ENCODE measurements at places on chromosomes 11 and 22.

- DNase-seq, result no peak
Observed at GRCh38 chr11:120400564-120401364, 64.6 kb downstream of the ARHGEF12 start.

GRCh38 chr11:22244986-22245592 is 52.2 kb downstream of the ANO5 start:
- DNase-seq, result peak; percentile 5

GRCh38 chr22:40747361-40747760 is 68.1 kb downstream of the MCHR1 start:
- no peak for DNase-seq

- DNase-seq, result no peak
Observed at GRCh38 chr11:69358398-69359020, 64.6 kb downstream of the MYEOV start.

GRCh38 chr22:28648792-28649191 is 30.8 kb downstream of the TTC28 start:
- DNase-seq, result no peak

DNA sequence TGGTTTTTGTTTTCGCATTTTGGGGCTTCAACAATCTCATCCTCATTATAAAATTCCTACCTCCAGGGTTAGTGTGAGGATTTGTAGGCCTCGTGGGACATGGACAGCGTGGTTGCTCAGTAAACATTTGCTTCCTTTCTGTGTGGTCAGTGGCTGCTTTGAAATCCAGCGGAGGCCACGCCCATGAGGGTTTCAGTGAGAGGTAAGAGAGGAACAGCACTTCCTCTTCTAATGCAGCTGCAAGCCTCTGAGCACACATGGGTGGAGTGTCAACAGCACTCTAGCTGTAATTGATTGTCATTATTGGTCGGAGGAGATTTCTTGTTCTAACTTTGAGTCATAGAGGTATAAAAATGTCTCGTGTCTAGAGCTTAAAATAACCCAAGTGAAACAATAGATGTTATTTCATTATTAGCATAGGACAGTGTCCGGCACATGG is 6.0 kb upstream of the ARHGAP42 start:
- no peak for DNase-seq

GRCh38 chr22:49079027-49079725 is 748.5 kb downstream of the BRD1 start:
- no peak for DNase-seq

DNA sequence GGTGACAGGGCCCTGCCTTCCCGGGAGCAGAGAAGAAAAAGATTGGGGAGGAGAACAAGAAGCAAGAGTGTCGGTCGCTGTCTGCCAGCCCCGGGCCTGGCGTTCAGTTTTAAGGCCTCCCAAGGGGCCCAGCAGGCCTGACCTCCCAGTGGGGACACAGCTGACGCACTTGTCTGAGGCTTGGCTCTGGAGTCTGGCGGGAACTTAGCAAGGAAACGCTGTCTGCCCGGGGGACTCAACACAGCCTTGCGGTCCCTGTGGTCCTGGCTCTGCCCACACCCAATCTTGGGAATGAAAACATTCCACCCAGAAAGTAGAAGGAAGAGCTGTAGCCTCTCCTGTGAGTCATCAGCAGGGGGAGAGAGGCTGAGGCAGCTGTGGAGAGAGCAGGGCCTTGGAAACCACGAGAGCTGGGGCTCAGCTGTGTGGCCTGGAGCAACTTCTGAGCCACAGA is 54.4 kb downstream of the TRAF6 start:
- DNase-seq, result peak; percentile 51

GRCh38 chr11:73875380-73875779 is 1.3 kb downstream of the COA4 start:
- DNase-seq, result no peak

- DNase-seq, result no peak
Observed at GRCh38 chr11:18668131-18668530, 30.4 kb upstream of the TMEM86A start.

DNA sequence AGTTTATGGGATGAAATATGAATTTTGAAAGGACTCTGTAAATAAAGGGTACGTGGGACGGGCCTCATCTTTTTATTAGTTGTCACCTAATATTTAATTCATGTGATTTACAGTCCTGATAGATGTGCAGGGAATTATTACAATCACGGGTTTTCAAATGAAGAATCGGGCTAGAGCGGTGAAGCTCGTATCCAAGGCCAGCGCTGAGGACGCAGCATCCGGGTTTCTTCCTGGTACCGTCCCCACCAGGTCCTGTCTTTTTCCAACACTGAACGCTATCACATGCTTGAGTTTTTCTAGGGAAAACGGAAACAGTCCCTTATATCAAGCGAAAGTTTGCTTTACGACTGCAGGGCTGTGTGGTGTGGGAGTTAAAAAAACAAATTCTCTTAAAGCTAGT is 787 bp downstream of the SMDT1 start:
- peak; percentile 18 for DNase-seq

DNA sequence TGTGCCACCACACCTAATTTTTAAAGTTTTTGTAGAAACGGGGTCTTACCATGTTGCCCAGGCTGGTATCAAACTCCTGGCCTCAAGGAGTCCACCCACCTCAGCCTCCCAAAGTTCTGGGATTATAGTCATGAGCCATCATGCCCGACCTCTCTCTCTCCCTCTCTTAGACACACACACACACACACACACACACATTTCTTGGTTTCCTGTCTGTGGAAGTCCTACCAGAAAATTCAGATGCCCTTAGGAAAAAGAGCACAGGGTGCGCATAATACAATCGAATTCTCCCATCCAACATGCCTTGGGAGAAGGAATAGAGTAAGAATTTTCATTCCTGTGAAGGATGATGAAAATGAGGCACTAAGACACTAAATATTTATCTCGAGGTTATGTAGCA is 10.4 kb downstream of the MICAL3 start:
- no peak for DNase-seq

DNA sequence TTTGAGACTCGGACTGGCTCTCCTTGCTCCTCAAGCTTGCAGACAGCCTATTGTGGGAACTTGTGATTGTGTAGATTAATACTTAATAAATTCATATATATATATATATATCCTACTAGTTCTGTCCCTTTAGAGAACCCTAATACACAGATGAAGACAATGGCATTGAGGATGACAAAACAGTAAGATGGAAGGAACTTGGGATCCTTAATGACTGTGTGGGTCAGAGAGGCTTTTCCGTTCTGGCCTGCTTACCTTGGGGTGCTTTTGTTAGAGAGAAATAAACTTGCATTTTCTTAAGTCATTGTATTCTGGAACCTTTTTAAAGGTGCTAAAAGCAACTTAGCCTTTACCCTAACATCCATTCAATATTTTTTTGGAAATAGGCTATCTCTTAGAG is 49.6 kb upstream of the RRAS2 start:
- no peak for DNase-seq

DNA sequence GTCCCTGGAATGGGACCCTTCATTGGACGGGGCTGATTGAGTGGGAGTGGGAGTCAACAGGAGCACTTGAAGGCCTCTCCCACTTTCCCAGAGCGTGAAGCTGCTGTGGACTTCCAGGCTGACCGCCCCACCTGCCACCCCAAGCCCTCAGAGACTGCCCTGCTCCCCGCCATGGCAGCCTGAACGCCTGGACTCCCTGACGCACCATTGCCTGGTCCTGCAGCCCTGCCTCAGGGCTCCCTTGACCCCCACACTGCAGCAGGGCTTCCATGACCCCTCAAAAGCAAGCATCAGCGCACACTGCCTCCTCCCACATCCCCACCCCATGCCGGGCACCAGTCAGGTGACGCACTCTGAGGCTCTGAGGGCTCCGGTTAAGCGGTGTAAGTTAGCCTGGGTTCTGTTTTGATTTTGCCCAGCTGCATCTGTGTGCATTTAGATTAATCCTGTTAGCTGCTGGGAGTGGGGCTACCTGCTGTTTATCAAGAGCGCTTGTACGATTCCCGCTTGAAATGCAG is 39.4 kb downstream of the TRIM29 start:
- DNase-seq, result no peak

GRCh38 chr11:129538323-129538722 is 162.7 kb downstream of the BARX2 start:
- DNase-seq, result no peak

- no peak for DNase-seq
Observed at GRCh38 chr22:39518144-39518786, 2.1 kb upstream of the ATF4 start.

GRCh38 chr11:13205486-13205885 is 72.1 kb upstream of the BMAL1 start:
- no peak for DNase-seq

DNA sequence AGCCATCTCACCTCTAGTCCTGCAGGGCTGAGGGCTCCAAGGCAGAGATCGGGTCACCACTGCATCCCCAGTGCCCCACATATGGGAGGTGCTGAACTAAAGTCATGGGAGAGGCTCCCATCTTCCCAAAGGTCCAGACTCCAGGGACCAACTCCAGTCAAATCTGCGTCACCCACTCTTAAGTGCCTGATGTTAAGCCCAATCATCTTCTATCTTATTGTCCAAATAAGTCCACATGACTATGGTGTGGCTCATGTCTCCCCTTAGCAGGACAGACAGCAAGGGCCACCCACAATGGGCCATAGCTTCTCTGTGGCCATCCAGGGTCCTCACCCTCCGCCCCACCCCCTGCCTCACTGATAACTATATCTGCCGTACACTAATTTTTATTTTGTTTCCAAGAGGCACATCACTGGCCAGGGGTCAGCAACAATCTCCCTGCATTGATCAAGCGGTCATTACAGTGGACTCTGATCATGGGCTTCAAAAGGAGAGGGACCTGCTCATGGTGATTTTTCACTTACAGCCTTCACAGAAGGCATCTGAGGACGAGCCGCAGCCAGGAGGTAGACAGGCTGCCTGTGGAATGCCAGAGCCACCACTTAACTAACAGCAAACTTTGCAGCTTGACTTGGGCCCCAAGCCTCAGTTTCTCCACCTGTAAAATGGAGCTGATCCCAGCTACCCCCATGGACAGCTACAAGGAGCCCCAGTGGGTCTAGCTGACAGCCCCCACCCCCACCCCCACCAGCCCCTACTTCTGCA is 23.3 kb downstream of the MYH9 start:
- DNase-seq, result no peak

DNA sequence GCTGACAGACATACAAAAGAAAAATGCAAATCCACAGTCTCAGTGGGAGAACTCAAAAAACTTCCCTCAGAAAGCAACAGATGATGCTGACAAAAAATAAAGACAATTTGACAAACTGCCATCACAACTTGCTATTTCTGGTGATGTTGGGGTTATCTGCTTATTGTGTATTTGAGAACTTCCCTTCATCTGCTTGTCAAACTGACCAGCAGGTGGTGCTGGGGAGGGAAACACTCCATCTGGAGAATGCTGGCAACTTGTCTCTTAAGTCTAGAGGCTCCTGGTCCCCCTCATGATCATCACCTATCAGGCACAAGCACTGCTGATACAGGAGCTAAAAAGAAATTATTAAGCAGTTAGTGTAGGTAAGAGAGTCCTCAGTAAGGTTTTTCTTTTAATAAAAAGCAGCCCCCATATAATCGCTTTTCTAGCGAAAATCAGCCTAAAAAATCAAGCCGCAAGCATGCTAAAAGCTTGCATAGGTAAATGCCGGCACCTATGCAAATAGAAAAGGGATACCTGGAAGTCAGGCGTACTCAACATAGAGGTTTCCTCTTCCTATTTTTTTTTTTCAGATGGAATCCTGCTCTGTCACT is 9.8 kb upstream of the FAM111B start:
- DNase-seq, result no peak

GRCh38 chr22:20729194-20729593 is 44.7 kb upstream of the SERPIND1 start:
- no peak for DNase-seq

DNA sequence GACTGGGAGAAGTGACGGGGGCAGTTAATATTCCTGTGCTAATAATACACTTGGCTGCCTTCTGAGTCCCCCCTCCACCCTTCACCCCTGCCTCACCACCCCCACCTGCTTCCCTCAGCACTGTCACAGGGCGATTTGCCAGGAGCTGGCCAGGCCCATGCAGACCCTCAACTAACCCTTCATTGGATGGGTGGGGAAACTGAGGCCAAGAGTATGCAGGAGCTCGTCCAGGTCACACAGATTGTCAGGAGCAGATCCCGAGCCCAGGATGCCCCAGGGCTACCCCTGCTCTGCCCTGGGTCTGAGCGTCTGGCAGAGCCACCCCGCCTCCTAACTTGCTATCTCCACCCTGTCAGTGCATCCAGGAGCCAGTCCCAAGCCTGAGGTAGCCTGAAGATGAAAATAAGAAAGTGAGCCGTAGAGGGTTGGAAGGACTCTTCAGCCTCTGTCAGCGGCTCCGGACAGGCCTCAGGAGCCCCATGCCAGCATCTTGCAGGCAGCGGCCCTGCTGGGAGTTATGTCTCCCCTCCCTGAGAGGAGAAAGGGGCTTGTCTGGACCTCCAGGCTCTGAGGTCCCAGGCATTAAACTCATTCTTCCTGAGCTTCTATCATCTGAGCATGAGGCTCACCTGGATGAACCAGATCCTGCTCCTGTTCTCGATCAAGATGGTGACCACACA is 6.2 kb downstream of the TPBGL start:
- DNase-seq, result no peak

- no peak for DNase-seq
Observed at GRCh38 chr11:108963118-108963517, 298.2 kb downstream of the DDX10 start.

GRCh38 chr22:48821727-48822126 is 1005.9 kb downstream of the BRD1 start:
- DNase-seq, result no peak

DNA sequence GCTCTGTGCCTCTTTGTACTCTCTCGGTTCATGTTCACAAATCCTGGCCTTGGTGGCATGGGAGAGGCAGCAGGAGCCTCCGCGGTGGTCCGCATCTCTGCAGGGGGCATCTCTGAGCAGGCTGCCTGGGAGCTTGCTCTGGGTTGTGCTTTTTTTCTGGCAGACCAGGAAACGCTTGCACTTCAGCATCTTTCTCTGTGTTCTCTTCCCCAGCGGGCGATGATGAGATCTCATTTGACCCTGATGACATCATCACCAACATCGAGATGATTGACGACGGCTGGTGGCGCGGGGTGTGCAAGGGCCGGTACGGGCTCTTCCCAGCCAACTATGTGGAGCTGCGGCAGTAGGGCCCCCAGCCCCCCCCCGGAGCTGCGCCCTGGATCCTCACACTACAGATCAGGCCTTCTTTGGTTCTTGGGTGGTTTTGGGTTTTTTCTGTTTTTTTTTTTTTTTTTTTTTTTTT is 36.5 kb downstream of the CTTN start:
- DNase-seq, result no peak
